ENCODE measurements at places on chromosomes 5 and 9.

DNA sequence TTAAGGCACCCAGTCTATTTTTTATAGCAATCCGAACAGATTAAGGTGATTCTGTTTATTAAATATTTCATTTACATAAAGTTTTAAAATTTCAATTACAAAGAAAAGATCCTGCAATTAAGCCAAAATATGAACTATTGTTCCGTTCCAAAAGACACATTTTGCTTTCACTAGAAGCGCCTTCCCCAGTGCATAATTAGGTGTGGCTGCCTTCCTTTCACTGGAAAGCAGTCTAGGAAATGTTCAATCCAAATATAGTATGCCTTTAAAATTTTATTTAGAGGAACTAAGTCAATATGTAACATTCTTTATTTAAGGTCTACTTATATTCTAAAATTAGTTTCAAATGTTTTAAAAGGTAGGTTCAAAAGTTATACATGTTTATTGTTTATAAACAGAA lies 7.6 kb downstream of the CTNNAL1 start:
- DNase-seq, result no peak

GRCh38 chr5:135551593-135552447 lies 16.1 kb upstream of the NEUROG1 start:
- DNase-seq, result peak; percentile 89

- DNase-seq, result no peak
Measured at GRCh38 chr9:33946779-33947535, 101.7 kb downstream of the UBAP2 start.

DNA sequence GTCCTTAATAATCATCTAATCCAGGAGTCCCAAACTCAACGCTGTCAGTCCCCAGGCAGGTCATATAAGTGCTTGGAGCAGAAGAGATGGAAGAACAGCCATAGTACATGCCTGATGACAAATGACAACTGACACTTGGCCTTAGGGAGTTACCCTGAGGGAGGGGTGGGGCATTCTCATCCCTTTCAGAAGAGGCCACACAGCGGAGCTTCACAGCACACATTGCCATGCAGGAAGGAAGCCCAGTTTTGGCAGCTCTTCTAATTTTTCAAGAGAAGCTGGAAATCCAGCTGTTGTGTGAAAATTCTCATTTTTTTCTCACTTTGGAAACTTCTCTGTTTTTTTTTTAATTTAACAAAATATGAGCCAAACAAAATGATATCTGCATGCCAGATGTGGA lies 89.0 kb downstream of the ASTN2 start:
- DNase-seq, result peak; percentile 13

- DNase-seq, result no peak
Measured at GRCh38 chr5:15008476-15008875, 136.9 kb upstream of the ANKH start.

DNA sequence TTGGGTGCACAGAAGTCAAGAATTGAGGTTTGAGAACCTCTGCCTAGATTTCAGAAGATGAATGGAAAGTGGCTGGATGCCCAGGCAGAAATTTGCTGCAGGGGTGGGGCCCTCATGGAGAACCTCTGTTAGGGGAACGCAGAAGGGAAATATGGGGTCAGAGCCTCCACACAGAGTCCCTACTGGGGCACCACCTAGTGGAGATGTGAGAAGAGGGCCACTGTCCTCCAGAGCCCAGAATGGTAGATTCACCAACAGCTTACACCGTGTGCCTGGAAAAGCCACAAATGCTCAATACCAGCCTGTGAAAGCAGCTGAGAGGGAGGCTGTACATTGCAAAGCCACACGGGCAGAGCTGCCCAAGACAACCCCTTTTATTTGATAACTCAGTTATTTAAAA lies 383.5 kb downstream of the TLE4 start:
- DNase-seq, result peak; percentile 3

DNA sequence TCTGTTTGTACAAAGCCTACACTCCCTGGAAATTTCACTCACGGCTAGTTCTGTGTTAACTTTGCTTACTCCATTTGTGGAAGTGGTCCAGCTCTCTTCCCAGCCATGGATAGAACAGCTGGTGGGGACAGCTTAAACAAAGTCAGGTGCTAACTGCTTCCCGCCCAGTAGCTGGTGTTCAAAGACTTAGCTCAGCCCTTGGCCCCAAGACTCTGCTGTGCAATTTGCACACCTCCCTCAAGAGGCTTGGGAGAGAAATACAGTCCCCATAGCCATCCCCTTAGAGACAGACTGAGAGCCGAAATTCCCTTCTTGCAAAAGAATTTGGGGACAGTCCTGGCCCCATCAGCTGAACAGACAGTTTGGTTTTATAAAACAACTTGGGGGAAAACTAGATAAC lies 73.8 kb upstream of the RAI14 start:
- peak; percentile 52 for DNase-seq

DNA sequence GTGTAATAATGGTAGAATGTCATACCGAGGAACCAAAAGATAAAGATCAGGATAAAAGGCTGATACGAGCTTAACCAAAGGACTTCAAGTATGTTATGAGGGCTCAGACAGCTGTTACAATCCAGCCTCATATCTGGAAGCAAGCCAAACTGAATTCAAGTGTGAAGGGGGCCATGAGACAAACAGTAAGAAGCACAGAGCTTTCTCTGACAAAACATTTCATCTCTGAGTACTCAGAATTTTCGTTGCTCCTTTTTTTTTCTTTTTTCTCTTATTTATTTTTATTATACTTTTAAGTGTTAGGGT lies 52.9 kb upstream of the CD180 start:
- DNase-seq, result peak; percentile 73

DNA sequence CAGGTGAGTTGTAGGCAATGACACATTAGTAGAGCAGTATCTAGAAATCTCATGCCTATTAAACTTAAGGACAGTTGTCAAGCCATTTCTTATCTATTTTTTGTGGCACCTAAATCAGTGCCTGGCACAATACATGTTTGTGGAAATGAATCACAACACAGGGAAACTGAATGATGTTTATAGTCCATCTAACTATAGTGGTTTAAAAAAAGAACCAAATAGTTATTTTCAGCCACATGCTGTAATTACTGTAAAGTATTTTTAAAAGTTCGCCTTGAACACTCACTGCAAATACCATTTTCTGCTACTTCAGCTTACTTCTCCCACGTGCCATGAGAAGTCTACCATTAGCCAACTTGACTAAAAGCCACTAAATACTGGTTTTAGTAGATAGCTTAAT lies 21.9 kb downstream of the FNBP1 start:
- no peak for DNase-seq

DNA sequence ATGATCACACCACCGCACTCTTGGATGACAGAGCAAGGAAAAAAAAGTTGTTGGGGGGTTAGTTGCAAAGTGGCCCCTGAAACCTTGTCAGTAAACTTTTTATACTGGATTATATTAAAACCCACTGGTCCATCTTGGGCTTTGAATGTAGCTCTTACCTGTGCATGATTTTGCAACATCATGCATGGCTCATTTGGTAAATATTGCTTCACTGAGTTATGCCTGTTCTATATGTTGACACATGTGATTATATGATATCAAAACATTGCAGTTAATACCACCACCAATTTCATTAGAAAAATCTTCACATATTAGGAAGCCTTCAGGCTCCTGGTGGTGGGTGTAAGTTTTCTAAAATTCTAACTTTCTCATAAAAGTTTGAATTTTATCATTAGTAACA lies 41.9 kb downstream of the DYNC2I2 start:
- DNase-seq, result no peak

GRCh38 chr9:108842610-108843295 lies 13.0 kb downstream of the ACTL7B start:
- DNase-seq, result peak; percentile 12

DNA sequence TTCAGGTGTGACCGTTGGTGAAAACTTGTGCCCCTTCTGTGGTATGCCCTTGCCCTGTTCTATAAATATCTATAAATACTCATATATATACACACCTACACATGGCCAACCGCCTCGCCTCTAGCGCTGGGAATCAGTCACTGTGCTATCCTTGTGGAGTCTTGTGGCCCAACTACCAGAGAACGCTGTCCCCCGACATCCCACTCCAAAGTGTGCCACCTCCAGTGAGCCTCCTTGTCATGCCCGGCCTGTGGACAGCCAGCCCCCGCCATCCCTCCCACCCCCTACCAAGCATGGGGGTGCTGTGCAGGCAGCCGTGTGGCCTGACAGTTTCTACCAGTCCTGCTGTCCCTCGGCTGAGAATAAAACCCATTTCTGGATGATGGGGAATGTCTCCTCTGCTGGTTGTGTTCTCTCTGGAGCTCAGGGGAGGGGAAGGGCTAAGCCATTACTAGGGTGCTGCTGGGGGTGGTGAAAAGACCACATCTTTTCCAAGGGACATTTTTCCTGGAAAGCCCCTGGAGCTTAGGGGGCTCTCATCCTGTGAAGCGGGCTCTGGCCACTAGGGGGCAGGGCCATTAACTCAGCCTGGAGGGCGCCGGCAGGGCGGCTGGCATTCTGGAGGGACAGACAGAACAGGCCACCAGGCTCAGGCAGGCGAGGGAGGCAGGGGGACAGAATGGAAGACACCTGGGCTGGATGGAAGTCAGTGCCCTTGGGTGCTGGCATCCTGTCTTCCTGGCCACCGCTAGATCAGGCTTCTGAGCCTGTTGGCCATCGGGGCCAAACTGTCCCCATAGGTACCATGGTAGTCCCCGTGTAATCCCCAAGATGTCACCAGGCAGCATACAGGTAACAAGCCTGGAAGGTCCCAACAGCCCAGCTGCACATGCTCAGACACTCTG lies 20.7 kb downstream of the GOLGA2 start:
- DNase-seq, result peak; percentile 85

GRCh38 chr9:4553951-4554381 lies 63.7 kb downstream of the SLC1A1 start:
- DNase-seq, result no peak

- DNase-seq, result no peak
Measured at GRCh38 chr9:744790-745484, 96.6 kb upstream of the DMRT1 start.

Data from NCI-H82 (cell line).